ENCODE measurements at places on chromosomes 2 and 18.

- no peak for DNase-seq
Observed at GRCh38 chr2:5391362-5391761, 300.8 kb upstream of the SOX11 start.

GRCh38 chr18:3148930-3149535 is 70.7 kb downstream of the MYOM1 start:
- DNase-seq, result no peak

- DNase-seq, result no peak
Observed at GRCh38 chr2:166417669-166418068, 41.9 kb upstream of the SCN9A start.

GRCh38 chr2:160679686-160680085 is 186.1 kb upstream of the RBMS1 start:
- DNase-seq, result no peak

GRCh38 chr2:173278794-173279526 is 75.7 kb upstream of the CDCA7 start:
- no peak for DNase-seq

GRCh38 chr2:234091883-234092282 is 41.4 kb downstream of the SPP2 start:
- DNase-seq, result no peak

- DNase-seq, result no peak
Observed at GRCh38 chr2:147348931-147349555, 495.8 kb upstream of the ACVR2A start.

DNA sequence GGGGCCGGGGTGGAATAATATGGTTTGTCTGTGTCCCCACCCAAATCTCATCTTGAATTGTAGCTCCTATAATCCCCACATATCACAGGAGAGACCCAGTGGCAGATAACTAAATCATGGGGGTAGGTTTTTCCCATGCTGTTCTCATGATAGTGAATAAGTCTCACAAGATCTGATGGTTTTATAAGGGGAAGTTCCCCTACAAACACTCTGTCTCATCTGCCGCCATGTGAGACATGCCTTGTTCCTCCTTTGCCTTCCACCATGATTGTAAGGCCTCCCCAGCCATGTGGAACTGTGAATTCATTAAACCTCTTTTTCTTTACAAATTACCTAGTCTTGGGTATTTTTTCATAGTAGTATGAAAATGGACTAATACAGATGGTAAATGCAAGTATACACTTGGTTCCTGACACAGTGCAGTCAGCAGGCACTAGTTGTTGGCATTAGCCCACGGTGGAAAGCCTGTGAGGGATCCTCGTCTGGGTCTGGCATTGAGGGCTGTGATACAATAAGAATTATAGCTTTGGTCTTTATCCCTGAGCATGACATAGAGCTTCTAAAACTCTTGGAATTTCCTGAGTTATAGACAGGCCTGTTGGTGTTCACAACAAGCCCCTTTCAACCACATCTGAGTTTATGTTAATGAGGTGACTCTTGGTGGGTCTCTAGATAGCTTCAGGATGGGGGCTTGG is 135.8 kb downstream of the CABLES1 start:
- DNase-seq, result no peak

DNA sequence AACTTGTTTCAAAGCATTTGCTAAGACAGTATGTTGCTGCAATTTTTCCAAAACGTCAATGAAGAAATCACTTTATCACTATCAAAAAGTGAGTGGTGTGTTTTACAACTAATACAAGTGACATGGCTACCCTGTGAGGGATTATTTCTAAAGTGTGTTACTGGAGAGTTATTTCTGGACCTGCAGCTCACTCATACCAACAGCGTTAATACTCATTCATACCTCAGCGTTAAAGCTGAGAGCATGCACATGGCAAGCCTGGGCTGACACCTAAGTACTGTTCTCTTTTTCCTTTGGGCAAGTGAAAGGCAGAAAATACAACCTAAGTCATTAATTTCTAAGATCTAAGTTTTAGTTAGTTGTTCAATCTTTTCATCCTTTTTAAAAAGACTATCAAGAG is 13.0 kb upstream of the MRPL19 start:
- no peak for DNase-seq

DNA sequence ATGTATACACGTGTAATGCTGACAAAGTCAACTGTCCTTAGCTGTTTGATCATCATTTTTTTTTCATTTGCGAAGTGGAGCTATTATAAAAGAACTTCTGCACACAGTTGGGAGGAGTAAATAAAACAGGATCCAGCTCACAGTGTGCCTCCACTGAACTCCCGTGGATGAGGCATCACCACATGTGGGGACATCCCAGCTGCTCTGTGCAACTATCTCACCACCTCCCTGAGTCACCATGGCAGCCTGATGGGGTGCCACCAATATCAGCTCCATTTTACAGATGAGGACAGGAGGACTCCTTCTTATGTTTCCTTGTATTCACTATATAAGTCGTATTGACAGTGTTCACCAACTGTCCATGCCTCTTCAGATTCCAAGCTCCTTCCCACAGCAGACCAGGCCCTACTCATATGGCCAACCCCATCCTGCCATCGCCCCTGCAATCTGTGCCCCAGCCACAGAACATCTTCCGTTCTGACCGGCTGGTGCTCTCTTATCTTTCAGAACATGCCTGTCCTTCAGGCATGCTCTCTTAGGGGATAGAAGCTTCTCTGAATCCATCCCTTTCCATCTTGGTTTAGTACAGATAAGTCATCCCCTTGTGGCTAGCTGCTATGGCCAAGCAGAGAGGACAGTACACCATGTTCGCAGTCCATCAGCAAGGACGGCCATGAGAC is 288.1 kb downstream of the RNF144A start:
- no peak for DNase-seq

- DNase-seq, result no peak
Observed at GRCh38 chr2:28382755-28383154, 9.9 kb upstream of the FOSL2 start.

DNA sequence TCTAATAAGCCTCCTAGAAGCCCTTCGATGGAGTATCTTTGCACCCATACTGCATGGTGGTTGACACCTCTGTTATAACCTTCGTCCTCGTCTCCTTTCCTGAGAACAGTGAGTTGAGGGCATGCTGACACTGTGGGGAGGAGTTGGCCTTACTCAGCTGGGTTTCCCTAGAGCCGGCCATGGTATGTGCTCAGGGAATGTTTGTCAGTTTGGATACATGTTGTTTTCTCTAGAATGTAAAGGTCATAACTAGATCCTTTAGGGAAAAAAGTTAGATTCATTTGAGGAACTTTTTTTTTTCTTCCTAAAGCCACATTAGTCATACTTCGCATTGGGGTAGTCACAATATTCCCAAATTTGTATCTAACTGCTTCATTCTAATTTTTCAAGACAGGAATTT is 106.0 kb upstream of the FOSL2 start:
- no peak for DNase-seq

- DNase-seq, result peak; percentile 32
Observed at GRCh38 chr2:25251422-25252273, 83.3 kb upstream of the POMC start.

DNA sequence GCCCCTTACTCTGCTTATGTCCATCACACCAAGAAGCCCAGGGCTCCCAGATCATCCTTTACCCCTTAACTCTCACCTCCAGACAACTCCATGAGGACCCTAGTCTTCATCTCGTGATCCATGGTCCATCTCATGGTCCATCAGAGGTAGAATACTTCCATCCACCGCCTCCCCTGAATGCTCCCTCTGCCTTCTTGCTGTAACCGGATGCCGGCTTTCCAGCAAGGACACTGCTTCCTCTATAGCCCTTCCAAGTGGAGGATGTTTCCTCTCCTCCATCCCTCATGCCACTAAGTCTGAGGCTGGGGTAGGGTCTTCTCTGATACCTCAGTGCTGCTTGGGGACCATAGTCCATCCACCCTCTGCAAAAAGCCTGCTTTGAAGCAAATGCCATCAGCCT is 118.6 kb upstream of the SIX2 start:
- DNase-seq, result no peak

DNA sequence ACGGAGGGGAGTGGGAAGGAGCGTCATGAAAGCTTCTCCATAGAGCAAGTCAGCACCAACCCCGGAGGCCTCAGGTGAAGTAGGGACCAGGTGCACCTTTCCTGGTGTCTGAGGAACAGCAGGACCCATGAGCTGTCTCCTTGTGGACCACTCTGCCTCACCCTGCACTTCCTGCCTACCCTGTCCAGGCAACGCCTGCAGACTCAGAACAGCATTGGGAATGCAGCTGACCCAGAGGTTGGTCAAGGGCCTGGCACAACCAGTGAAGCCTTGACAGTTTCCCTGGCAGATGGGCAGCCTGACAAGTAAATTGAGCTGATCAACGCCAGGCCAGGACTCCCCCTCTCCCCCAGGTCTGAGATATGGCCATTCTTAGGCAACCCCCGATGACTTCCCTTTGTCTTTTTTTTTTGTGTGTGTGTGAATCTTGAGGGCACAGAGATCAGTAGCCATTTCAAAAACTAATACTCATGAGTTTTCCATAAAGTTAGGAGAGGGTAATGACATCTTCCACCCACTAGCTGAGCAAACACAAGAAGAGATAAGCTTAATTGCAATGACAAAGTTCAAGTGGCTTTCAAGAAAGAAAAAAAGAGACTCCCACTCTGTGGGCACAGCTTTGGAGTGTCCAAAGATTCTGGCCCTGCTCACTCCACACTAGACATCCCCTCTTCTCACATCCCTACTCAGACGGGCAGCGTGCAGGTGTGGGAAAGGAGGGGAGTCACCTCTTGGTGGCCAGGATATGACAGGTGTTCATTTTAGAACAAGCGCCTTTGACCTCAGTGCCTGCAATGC is 3.5 kb upstream of the FABP1 start:
- DNase-seq, result no peak

DNA sequence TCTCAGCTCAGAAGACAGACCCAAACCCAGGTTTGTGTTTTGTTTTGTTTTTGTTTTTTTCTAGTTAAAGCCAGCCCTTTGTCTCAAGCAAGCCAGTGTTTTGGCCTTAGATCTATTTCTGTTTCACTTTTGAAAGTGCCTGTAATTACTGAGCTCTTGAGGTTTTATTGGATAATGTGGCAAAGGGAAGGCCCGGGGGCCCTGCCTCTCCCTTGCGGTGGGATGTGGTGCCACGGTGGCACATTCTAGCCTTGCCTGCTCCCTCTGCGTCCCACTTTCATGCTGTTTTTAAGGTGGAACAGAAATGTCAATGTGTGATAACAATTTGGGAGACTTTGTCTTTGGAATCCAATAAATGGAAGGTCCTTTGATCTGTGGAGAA is 2.5 kb downstream of the HPCAL1 start:
- no peak for DNase-seq

DNA sequence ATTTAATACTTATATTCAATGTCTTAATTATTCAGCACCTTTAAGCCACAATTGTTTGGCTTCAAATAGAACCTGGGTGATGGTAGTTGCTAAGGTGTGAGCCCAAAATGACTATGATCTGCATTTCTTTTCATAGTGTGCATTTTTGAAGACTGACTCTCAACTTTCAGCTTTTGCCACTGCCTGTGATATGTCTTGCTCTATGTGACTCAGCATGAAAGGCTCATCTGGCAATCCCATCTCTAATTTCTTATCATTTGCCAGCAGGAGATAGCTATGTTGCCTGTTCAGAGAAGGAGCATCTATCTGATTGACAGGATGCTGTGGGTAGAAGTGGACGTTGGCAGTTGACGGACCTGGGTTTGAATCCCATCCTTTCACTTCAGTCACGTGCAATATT is 34.5 kb upstream of the CCDC93 start:
- DNase-seq, result no peak
